ENCODE measurements at places on chromosomes 7 and 10. TPM values are rescaled to one million over a fixed set of nuclear protein-coding genes. Genes with fewer than 3 reads are reported as not detected.
A peak's percentile ranks its signal among the peaks of the same experiment; 100 is the strongest.

GRCh38 chr7:123041101-123041500 lies 45.6 kb upstream of the TAS2R16 start:
- no peak overlapping the region for H3K27ac ChIP-seq
- H3K27me3 ChIP-seq = no peaks in the 10 kb centered on the region
- H3K36me3 ChIP-seq = no peaks in the 10 kb centered on the region
- DNase-seq = no peak

DNA sequence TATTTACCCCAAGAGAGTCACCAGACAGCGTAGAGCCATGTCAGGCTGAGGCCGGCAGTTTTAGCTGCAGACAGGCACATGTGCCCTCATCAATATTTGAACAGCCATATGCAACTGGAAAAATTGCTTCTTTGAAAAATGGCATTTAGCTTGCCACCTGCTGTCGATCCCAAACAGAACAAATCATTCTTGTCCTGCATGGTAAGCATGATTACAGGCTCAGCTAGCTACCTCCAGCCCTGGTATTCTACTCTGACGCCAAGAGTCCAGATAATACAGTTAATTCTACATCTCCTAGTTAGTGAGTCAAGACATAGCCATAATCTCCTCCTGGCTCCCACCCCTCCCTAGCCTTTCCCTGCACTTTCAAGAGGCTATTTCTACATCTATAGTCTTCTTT lies 7.7 kb downstream of the CREB3L2 start:
- H3K4me1 ChIP-seq = peaks cover 40% of the 10 kb centered on the region
- peak overlapping the region; percentile 41 for H3K27ac ChIP-seq

- no peak overlapping the region for H3K27ac ChIP-seq
- no peaks in the 10 kb centered on the region for H3K36me3 ChIP-seq
- DNase-seq = no peak
- H3K4me3 ChIP-seq = no peak overlapping the region
Observed at GRCh38 chr10:30063099-30063498, 3.7 kb upstream of the JCAD start.

DNA sequence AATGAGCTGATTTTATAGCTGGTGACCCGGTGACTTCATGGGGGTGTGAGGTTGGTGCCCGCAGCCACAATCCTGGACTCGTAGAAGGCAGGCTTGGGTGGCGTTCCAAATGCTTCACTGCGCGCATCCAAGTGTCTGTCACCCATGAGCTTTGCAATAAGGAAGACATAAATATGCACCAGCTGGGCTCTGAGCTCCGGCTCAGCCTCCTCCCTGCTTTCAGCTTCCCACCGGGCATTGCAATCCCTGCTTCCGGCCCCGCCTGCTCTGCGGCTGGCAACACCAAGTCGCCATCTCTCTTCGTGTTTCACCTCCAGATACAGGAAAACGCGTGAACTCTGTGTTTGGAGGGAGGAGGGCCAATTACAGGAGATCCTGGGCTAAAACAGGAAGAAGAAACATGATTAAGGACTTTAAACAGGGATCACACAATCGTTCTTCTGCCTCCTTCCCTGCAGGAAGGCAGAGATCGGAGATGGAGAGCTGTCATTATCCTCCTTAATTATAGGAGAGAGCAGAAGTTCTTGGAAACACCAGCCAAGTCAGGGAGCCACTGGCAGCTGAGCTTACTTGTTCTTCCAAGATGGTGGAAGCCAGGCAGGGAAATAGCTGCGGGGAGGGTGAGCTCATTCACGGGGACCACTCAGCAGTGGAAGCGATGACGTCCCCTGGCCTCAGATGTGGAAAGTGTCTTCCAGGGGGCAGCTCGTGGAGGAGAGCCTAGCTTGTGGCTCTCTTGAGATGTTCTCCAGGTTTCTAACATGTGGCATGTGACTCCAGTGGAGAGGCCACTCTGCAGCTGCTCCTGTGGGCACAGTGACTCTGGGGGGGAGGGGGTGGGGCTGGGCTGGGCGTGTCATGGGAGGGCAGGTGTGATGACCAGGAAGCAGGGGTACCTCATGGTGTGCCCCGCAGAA lies 134.9 kb downstream of the CAMK1D start:
- no peaks in the 10 kb centered on the region for H3K36me3 ChIP-seq
- no peak overlapping the region for H3K4me3 ChIP-seq
- no peak overlapping the region for H3K27ac ChIP-seq
- no peak for DNase-seq

GRCh38 chr10:124229201-124229988 lies 136.0 kb upstream of the CHST15 start:
- no peaks in the 10 kb centered on the region for H3K27me3 ChIP-seq
- no peak for DNase-seq
- H3K4me1 ChIP-seq = peaks cover 7% of the 10 kb centered on the region
- H3K4me3 ChIP-seq = no peak overlapping the region

GRCh38 chr7:139271718-139272628 lies 40.9 kb downstream of the UBN2 start:
- peaks cover 37% of the 10 kb centered on the region for H3K36me3 ChIP-seq
- no peaks in the 10 kb centered on the region for H3K4me1 ChIP-seq
- H3K4me3 ChIP-seq = no peak overlapping the region
- no peak overlapping the region for H3K27ac ChIP-seq
- DNase-seq = no peak

DNA sequence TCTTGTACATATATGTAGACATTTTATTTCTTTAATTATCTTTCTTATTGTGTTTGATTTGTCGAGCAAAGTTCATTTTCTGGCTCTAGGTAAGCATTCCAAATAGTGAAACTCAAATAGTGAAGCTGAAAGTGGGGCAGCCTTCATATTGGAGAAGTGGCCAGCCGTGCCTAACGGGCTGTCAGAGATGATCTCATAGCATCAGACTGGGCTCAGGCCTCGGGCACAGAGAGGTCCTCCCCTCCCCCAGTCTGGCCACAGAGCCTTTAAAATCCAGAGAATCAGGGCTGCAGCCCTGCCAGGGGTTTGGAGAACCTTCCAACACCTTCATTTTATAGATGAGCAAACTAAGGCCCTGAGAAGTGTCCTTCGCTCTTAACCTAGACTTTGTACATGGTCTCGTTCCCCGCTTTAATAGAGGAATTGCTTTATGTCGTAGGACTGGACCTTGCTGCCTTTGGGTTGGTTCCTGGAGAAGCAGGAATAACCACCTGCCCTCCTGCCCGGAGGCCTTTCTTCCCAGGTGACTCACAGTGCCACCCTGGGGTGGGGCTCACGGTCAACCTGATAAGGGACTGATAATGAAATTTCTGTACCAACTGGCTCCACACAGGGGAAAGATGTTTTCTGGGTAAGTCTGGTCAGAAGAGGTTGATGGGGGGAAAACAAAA lies 7.3 kb downstream of the TSPAN15 start:
- DNase-seq = no peak
- no peaks in the 10 kb centered on the region for H3K36me3 ChIP-seq
- H3K4me1 ChIP-seq = peaks cover 20% of the 10 kb centered on the region
- H3K4me3 ChIP-seq = no peak overlapping the region
- H3K27ac ChIP-seq = peak overlapping the region; percentile 51

DNA sequence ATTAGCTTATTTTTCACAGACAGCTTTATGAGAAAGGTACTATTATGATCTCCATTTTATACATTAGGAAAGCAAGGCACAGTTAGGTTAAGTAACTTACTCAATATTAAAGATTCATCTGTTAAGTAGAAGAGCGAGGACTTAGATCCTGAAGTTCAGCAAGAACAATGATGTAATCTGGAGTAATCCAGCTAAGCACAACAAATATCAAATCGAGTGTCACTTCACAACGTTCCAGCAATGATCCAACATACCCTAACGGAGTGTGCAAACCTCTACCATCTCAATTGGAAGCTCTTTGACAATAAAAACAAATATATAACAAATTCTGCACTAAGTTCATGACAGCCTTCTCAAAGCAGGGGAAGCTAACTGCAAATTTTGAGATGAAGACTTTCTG lies 121.3 kb downstream of the CALCR start:
- no peak overlapping the region for H3K27ac ChIP-seq
- H3K4me3 ChIP-seq = no peak overlapping the region
- H3K4me1 ChIP-seq = no peaks in the 10 kb centered on the region

GRCh38 chr7:136878878-136879277 lies 10.4 kb downstream of the CHRM2 start:
- no peak for DNase-seq
- no peak overlapping the region for H3K4me3 ChIP-seq
- no peaks in the 10 kb centered on the region for H3K36me3 ChIP-seq
- no peaks in the 10 kb centered on the region for H3K27me3 ChIP-seq
- H3K27ac ChIP-seq = no peak overlapping the region

DNA sequence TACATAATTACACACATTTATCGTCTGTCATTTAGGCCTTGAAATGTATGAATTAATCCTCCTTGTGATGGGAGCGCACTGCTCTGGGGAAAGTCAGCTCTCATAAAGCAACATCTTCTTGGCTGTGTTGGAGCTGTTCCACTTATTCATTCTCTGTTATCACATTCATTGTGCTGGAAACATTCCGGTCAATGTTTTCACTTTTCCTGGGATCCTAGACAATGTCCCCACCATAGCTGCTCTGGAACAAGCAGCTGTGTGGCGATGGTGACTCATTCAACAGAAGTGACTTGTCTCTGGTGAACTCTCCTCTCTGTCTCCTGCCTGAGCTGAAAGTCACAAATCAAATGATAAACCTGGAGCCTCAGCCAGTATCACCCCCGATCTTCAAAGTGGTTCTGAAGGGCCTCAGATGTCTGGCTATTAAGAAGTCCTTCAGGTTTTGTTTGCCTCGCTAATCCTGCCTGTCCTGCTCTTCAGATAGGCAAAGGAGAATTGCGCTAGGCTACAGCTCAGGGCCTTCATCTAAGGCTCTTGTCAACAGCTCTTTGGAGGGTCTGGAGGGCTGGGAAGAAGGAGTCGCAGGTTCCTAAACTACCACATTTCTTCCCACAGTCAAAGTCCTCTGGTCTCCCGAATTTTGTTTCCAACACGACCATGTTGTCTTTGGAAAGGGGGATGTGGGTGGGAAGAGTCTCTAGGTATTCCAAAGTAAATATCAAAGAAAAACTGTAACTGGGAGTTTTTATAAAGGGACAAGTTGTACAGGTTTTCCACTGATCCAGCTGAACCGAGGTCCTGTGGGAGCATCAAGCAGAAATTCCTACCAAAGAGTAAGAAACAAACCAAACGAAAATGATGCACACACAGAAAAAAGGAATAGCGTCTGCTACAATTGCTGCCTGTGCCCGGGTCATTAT lies 29.3 kb downstream of the KLF6 start:
- DNase-seq = no peak
- no peaks in the 10 kb centered on the region for H3K36me3 ChIP-seq
- no peak overlapping the region for H3K27ac ChIP-seq
- H3K4me3 ChIP-seq = no peak overlapping the region

DNA sequence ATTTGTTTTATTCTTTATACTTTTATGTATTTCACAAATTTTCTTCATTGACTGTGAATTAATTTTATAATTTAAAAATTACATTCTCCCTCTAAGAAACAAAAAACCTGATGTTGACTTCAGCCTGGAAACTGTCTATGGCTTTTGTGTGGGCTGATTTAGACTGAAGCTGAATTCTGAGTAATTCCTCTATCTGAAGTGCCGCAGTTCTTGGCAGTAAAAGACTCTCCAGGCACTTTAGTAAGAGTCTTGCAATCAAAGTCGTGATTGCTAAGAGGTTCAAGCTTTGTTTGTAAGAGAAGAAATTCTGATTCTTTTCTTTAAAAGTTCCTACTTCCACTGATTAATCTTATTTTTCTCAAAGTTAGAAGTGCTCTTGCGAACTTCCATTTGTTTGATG lies 3.4 kb upstream of the CEP41 start:
- no peak overlapping the region for H3K4me3 ChIP-seq
- H3K27ac ChIP-seq = no peak overlapping the region
- H3K27me3 ChIP-seq = no peaks in the 10 kb centered on the region
- H3K36me3 ChIP-seq = no peaks in the 10 kb centered on the region
- no peaks in the 10 kb centered on the region for H3K4me1 ChIP-seq

GRCh38 chr7:139726485-139726869 lies 51.3 kb downstream of the HIPK2 start:
- H3K36me3 ChIP-seq = peaks cover 2% of the 10 kb centered on the region
- no peak for DNase-seq
- H3K4me3 ChIP-seq = no peak overlapping the region
- no peaks in the 10 kb centered on the region for H3K27me3 ChIP-seq
- H3K27ac ChIP-seq = no peak overlapping the region

The MRLN gene
- total RNA-seq = not detected

The SPDYE11 gene
- not detected for total RNA-seq

The GSDME gene
- 11.7 TPM for total RNA-seq

The ODAD2 gene
- total RNA-seq = 0.44 TPM

The GPR158 gene
- 0.22 TPM for total RNA-seq
